ENCODE measurements at places on chromosomes 13 and 19. TPM values are rescaled to one million over a fixed set of nuclear protein-coding genes. Genes with fewer than 3 reads are reported as not detected.
A peak's percentile ranks its signal among the peaks of the same experiment; 100 is the strongest.

DNA sequence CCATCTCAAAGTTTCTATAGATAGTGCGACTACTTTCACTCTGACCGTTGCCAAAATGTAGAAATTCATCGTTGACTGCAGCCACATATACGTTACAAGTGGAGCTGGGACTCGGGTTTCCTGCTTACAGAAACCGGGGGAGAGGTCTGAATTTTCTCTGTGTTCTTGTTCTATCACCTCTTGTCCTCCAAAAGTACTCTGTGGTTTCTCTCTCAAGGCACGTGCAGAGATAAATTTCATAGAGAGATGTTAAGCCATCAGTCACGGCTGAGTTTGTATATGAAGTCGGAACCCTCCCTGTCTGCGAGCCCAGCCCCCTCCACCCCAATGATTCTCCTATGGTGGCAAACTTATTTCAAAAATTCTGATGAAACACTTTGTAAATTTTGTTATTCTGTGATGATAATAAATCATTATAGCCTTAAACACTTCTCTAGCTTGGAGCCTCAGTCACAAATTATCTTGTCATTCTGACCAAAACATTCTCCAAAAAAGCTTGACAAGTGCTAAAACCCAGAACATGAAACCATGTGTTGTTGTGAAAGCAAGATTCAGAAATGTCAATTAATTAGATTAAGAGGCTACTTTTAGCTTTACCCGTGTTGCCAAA is 87.5 kb downstream of the TSHZ3 start:
- no peak for DNase-seq

GRCh38 chr13:24995225-24995804 is 100.6 kb upstream of the PABPC3 start:
- DNase-seq, result peak; percentile 78

DNA sequence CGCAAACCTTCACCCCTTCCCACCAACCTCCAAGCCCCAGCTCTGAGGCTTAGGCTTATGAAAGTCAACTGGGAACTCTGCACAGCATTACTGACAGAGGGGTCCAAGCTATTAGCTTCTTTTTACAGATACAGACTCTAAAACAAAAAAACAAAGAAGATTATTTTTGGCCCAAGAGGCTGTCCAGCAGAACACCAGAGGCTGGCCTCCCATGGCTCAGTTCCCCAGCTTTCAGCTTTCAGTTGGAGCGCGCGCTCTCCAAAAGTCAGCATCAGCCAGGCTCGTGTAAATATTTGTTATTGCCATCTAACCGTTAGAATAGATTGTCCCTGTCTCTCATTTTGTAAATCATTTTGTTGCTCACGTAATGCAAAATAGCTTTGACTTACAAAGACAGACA is 58.4 kb downstream of the ZIC5 start:
- no peak for DNase-seq

- no peak for DNase-seq
Measured at GRCh38 chr19:49445997-49446396, 4.7 kb upstream of the SLC17A7 start.

DNA sequence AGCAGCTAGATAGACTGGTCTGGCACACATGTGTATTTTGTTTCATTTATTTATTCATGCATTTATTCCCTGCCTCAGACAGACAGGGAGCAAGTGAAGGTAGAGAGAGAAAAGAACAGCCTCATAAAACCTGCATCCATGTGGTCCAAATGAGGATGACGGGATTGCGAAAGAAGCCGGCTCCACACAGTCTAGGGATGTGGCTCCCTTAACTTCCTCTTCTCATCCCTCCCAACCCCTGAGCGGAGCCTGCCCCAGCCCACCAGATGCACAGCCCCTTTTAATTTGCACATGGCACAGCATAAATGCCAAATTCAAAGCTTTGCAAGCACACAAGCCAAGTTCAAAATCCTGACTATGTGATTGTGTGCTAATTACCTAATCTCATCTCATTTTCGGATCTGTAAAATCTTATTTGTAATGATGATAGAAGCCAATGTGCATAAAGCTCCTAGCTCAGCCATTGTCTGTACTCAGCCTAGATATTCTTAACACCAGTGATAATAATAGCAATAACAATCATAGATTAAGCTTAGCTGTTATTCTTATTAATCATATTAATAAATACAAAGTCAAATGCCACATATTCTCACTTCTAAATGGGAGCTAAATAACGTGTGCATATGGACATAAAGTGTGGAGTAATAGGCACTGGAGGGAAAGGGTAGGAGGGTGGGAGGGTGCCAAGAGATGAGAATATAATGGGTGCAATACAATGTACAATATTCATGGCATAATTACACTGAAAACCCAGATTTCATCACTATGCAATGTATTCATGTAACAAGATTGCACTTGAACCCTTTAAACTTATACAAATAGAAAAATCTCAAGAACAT is 156.3 kb downstream of the DCT start:
- DNase-seq, result no peak

The TEX26 gene
- total RNA-seq, result not detected

The IGFL2 gene
- total RNA-seq, result not detected

The FAM124A gene
- total RNA-seq, result 1.7 TPM

The ZNF615 gene
- 7.3 TPM for total RNA-seq

GRCh38 chr13:95246292-95247082 is 54.8 kb downstream of the ABCC4 start:
- DNase-seq, result no peak

The MAP4K1 gene
- 0.10 TPM for total RNA-seq

DNA sequence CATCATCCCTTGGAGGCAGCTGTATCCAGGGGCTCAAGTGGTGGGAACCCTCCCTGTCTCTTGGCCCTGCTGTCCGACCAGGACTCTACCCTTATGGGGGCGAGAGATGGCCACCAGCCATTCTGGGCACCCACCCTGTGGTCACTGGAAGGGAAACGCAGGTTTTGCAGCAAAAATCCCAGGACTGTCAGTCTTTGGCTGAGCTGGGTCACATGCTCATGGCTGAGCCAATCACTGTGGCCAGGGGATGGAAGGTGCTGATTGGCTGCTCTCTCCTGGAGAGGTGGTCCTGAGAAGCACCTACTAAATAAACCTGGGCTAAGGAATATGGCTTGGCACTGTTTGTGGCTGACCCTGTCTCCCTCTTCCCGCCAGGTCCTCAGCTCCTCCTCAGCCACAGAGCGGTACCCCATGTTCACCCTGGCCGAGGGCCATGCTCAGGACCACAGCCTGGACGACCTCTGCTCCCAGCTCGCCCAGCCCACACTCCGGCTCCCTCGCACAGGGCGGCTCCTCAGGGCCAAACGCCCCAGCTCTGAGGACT is 8.9 kb downstream of the ATG4D start:
- no peak for DNase-seq

GRCh38 chr19:42075364-42075615 is 676 bp upstream of the ZNF574 start:
- no peak for DNase-seq

- no peak for DNase-seq
Measured at GRCh38 chr13:102677122-102677521, 17.7 kb downstream of the METTL21C start.

The ZNF561 gene
- total RNA-seq, result 26.1 TPM

DNA sequence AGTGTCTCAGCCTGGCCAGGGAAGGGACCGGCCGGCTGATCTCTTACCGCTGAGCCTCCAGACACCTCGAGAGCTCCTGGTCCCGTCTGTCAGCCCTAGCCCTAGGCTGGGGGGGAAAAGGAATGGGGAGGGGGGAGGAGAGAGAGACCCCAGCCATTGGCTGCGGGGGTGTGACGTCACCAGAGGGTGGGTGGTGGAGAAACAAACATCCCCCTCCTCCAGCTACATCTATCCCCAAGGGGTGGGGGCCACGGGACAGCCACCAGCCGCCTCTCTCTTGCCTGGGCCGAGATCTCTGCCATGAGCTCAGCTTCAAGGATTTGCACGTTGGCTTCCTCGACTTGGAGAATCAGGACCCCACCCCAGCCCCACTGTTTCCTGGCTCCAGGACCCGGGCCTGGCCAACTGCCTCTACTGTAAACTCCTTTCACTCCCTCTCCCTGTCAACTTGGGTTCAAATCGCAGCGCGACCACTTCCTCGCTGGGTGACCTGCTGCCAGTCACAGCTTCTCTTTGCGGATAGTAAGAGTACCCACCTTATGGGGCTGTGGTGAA is at the start of gene PRX:
PRX (minus strand) TSS at position 88 of the 555 bp plus-strand sequence. CDS start 5,446 bp downstream, outside the sequence.
- no peak for DNase-seq

DNA sequence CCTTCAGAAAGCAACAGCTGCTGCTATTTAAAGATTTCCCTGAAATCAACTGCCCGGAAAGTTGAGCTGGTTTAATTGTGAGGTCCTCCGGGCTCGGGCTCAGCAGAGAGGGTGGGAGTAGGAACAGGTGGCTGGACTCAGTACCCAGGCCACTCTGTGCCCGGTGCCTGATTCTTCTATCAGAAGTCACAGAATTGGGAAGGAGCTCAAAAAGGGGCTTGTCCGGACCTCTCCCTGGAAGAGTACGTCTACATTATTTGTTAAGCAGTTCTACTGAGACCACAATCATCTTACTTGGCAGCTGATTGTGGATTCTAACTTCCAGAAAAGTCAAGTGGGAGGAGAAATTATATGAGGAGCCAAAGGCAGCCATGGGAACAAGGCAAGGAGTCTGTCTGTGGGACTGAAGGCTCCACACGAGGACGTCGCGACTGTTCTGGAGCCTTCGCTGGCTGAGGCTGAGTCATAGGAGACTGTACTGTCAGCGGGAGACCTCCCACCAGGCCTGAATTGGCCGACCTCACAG is 91.7 kb upstream of the ANKRD10 start:
- no peak for DNase-seq

GRCh38 chr19:8528500-8528899 is 14.5 kb upstream of the ZNF414 start:
- no peak for DNase-seq

The ERICH4 gene
- total RNA-seq, result not detected

- no peak for DNase-seq
Measured at GRCh38 chr13:48575031-48575430, 42.2 kb upstream of the RCBTB2 start.

DNA sequence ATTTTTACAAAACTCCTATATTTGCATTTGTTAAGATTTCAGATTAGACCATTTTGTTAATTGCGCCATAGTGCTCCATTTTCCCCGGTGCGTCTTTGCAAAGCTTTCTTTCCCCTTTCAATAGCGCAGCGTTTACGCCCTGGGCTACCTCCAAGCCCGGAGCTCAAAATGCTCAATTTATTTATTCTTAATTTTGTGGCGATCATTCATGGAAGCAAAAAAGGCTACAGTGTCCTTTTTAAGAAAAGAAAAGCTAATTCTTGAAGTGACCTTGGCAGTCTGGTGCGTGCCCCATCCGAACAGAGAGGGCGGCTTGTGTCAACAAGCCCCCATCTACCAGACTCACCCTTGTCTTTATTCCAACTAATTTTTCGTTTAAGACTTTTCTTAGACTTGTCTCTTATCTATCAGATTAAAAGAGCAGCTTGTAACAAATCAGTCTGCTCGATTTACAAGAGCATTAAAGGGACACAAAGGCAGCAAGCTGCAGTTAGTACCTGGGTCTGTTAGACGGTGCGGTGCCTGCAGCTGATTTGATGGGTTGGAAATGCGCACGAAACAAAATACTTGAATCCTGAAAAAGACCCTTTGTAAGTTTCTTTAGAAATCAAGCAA is 30.1 kb downstream of the GSX1 start:
- no peak for DNase-seq

DNA sequence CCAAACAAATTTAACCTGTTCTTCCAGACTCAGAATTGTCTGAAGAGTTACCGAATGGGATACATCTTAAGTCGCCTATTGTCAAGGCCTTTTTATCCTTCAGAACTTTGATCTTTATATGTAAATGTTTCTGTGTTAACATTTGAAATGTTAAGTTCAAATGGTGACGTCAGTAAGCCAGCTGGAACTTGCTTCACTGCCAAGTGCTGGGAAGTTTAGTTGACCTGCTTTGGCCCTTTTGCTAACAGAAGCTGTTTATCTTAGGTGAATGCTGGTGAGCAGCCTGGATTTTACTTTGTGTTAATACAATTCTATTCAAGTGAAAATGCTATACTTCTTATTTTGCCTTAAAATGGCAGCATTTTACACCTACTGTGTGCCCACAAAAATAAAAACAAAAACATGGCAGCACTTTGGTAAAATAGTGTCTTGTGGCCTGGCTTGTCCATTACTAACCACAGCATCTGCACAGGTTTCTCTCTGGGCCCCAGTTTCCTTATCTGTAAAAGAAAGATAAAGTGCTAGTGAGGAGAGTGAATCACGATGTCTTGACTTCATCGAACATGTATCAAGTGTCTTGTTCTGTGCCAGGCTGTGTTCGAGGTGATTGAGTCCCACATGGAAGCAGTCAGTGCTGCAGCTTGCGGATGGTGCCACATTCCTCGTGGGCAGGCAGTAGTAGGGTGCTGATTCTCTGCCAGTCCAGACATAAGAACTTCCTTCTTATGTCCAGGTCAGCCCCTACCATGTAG is 2.2 kb downstream of the NAXD start:
- no peak for DNase-seq

DNA sequence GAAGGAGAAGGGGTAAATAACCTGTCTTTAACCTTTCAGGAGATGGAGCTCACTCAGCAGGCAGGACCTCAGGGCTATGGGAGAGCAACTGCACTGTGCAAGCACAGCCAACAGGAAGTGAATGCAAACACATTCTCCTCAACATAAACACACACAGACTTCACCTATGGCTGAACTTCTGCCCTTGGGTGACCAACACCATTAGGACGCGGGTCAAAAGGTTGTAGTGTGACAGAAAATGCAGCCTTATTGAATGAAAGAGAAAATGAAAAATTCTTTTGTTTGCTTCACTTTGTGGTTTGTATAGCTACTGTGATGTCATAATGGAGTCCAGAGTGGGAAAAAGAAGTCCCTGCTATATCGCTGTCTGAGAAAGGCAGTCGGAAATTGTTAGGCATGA is 323.0 kb downstream of the NDFIP2 start:
- no peak for DNase-seq

- DNase-seq, result no peak
Measured at GRCh38 chr13:79723519-79724024, 242.6 kb downstream of the NDFIP2 start.

The GNG7 gene
- total RNA-seq, result not detected

- DNase-seq, result no peak
Measured at GRCh38 chr13:66577358-66577757, 652.8 kb downstream of the PCDH9 start.

The ZNF98 gene
- not detected for total RNA-seq

Data from NCI-H460 (cell line).